Karpas-422 (cell line): ENCODE measurements at places on chromosomes 2 and 18. TPM values are rescaled to one million over a fixed set of nuclear protein-coding genes. Genes with fewer than 3 reads are reported as not detected.

Gene MTERF4
- 45.1 and 49.5 TPM in 2 replicates for total RNA-seq

Gene HOXD13
- total RNA-seq = not detected in 2 replicates

GRCh38 chr2:184859187-184859586, 260.9 kb downstream of the ZNF804A start:
- no peaks in the 10 kb centered on the region for H3K27me3 ChIP-seq
- H3K36me3 ChIP-seq = peaks cover 21% of the 10 kb centered on the region
- DNase-seq = no peak
- no peaks in the 10 kb centered on the region for H3K4me1 ChIP-seq
- H3K27ac ChIP-seq = no peak overlapping the region
- no peak overlapping the region for H3K4me3 ChIP-seq

Gene ALPG
- not detected in 2 replicates for total RNA-seq

Gene ABHD1
- total RNA-seq = 1.4 and 2.4 TPM in 2 replicates

DNA sequence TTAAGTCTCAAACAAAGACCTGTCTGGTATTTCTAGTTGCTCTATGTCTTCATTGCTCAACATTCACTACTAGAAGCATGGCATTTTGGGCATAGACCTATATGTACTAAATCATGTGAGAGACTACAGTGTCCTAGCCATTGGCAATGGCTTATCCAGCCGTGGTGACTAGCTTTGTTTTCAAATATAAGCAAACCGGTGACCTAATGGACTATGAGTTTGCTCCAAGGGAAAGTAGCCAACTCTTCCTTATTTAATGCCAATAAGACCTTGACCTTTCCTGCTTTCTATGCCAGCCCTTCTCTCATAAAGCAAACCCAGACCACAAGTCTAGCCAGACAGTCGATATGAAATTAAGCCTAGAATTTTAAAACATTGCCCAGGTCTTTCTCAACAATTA, 113.7 kb upstream of the CREB1 start:
- no peak overlapping the region for H3K27ac ChIP-seq
- DNase-seq = no peak
- H3K4me3 ChIP-seq = no peak overlapping the region

DNA sequence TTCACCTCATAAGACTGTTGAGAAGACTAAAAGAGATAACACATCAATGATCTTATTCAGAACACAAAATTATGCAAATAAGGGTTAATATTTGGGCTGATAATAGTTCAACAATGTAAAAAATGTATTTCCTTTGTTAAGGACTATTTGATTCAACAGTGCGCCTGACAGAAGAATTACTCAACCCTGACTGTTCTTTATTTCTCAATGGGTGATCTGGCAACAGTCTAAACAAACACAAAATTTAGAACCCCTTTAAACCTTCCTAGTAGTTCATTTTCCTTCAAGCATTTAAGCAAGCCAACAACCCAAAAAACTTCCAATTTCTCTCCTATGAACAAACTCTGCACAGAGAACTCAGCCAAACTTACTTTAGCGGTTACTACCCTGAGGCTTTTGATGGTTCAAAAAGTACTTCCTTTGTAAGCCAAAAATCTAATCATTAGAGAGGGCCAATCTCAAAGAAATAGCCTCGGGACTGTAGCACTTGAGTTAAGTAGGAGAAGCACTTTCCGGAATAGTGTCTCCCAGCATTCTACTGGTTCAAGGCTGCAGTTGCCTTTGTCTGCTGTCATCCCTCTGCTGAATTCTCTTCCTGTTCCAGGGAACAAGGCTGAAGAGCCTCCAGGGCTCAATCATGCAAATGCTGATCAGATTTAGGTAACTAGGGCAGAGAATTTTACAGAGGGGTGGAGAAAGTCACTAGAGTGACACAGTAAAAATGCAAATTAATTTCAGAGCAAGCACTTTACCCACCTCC, 40.9 kb upstream of the MAPK4 start:
- no peak for DNase-seq
- H3K4me3 ChIP-seq = no peak overlapping the region
- no peak overlapping the region for H3K27ac ChIP-seq

Gene PLGLB2
- total RNA-seq = 3.2 and 11.1 TPM in 2 replicates

GRCh38 chr2:164890544-164890943, 48.9 kb upstream of the COBLL1 start:
- no peaks in the 10 kb centered on the region for H3K4me1 ChIP-seq
- H3K27ac ChIP-seq = no peak overlapping the region
- no peaks in the 10 kb centered on the region for H3K36me3 ChIP-seq
- no peak overlapping the region for H3K4me3 ChIP-seq
- no peaks in the 10 kb centered on the region for H3K27me3 ChIP-seq
- DNase-seq = no peak

Gene SERPINB11
- total RNA-seq = not detected in 2 replicates

Gene CRYBA2
- not detected in 2 replicates for total RNA-seq

GRCh38 chr2:979069-979928, 28.6 kb downstream of the SNTG2 start:
- no peaks in the 10 kb centered on the region for H3K36me3 ChIP-seq
- peak; percentile 68 for DNase-seq
- peak overlapping the region; percentile 43 for H3K4me3 ChIP-seq
- H3K27me3 ChIP-seq = no peaks in the 10 kb centered on the region
- no peak overlapping the region; the same call in 1 of the 2 replicates for H3K27ac ChIP-seq
- H3K4me1 ChIP-seq = peaks cover 32% of the 10 kb centered on the region

DNA sequence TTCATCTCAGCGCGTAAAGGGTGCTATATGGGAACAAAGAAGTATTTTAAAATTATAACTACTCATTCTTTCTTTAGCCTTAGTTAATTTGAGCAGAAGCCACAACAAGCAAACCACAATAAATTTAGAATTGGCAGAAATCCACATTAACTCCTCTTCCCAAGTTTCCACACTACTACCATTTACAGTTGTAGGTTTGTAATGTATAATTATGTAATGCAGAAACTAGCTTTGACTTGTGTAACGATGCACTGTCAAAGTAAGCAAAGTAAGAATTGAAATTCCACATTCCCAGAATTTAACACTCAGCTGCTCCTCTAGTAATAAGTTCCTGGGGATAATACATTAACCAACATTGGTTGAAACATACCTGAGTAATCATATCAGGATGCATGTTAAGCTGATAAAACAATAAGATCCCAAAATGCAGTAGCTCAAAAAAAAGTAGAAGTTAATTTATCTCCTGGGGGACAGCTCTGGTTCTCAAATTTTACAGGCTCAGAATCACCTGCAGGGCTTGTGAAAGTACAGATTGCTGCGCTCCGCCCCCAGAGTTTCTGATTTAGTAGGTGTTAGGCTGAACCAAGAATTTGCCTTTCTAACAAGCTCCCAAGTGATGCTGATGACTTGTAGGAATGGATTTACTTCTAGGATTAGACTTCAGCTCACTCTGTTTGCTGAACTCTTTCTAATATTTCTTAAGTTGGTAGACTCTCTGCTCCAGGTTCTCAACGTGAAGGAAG, 9.9 kb downstream of the GRP start:
- no peak for DNase-seq
- no peaks in the 10 kb centered on the region for H3K36me3 ChIP-seq
- no peak overlapping the region for H3K27ac ChIP-seq

Gene LHCGR
- not detected in 2 replicates for total RNA-seq

Gene INO80C
- 83.4 and 108 TPM in 2 replicates for total RNA-seq

Gene IL37
- not detected in 2 replicates for total RNA-seq

Gene MAB21L4
- not detected in 2 replicates for total RNA-seq

GRCh38 chr2:237712477-237713377, 85.3 kb downstream of the LRRFIP1 start:
- H3K4me1 ChIP-seq = peaks cover 8% of the 10 kb centered on the region
- no peak overlapping the region for H3K4me3 ChIP-seq
- H3K36me3 ChIP-seq = no peaks in the 10 kb centered on the region
- no peaks in the 10 kb centered on the region for H3K27me3 ChIP-seq
- DNase-seq = no peak
- no peak overlapping the region for H3K27ac ChIP-seq

Gene CYP27A1
- total RNA-seq = 0.29 TPM in 1 of 2 replicates, not detected in the other

Gene SP9
- total RNA-seq = not detected in 2 replicates

DNA sequence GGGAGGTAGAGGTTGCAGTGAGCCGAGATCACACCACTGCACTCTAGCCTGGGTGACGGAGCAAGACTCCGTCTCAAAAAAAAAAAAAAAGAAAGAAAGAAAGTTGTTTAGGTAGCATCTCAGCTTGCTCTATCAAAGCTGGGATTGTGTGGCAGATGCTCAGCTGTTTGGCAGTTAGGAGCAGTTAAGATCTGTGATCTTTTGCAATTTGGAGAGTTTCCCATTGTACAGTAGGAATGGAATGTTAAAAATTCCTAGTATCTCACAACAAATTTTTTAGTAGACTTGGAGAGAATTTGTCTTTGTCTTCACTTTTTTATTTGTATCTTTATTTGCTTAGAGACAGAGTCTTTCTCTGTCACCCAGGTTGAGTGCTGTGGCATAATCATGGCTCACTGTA, 122.9 kb upstream of the UNC80 start:
- H3K27me3 ChIP-seq = no peaks in the 10 kb centered on the region
- H3K27ac ChIP-seq = no peak overlapping the region
- no peak for DNase-seq
